CD8-positive, alpha-beta memory T cell (primary cell): ENCODE measurements at places on chromosomes 1 and 21.

GRCh38 chr21:15539376-15539775 is 190.4 kb upstream of the USP25 start:
- DNase-seq, result no peak

DNA sequence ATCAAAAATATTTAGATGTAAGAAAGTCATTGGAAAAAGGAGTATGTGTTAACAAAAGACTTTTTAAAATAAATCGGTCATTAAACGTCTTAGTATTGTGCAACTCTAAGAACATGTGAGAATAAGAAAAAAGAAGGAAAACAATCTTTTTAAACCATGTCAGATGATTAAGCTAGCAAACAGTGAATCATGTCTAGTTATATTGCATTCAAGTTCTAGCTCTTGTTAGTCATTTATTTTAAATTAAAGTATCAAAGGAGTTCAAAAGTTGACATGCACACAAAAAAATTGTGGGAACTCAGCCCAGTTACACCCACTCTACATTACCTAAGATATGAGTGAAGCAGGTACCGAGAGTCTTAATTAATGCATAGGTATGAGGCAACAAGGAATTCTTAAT is 9.8 kb downstream of the FRRS1 start:
- no peak for DNase-seq

DNA sequence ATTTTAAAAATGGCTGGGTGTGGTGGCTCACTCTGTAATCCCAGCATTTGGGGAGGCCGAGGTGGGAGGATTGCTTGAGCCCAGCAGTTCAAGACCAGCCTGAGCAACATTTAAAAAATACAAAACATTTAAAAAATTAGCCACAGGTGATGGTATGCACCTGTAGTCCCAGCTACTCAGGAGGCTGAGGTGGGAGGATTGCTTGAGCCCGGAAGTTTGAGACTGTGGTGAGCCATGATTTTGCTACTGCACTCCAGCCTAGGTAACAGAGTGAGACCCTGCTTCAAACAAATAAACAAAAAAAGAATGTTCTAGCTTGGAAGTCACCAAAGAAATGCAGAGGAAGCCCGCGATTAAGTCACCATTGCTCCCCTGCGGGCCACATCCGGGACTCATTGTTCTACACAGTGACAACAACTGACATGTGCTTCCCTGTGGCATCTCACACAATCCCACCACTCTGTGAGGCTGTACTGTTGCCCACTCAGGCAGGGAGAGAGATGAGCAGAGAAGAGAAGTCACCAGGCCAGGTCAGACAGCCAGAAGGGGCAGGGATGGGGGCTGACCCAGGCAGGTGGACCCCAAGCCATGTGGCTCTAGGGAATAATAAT is 18.4 kb upstream of the SPATC1L start:
- DNase-seq, result no peak

DNA sequence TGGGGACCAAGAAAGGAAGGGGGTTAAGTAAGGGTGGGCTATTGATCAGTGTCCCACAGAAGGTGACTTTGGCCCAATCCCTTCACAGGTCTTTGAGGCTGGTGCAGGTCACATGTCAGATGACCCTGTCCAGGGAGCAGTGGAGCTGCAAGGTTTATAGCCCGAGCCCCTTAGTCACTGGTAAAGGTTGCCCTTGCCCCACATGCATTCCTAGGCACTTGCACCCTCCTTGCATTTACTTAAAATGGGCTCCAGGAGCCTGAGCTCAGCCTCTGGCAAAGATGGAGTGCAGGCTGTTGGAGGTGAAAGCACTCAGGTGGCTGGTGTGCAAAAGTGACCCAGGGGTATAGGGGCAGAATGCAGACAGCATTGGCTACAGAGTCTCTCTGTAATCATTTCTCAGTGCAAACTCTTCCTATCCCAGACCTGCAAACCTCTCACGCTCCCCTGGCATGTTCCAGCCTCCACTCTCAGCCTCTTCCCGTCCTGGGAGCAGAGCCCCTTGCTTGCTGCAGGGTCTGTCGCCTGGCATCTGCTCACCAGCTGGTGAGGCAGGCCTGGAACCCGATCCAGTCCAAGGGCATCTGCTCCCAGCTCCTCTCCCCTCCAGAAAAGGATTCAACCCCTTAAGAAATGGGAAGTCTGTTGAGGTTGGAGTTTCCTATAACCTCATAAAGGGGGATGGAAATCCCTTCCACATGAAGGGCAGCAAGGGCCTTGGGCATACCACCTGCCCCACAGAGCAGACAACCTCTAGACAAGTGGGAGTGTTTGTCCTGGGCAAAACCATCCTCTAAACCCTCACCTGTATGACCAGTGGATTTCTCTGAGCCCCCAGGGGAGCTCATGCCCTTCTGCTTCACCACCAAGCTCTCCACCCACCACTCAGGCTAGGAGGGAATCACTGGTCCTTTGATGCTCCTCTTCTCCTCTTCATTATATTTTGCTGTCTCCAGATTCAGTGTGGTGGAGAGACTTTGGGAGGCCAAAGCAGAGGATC is 23.1 kb upstream of the PTPRF start:
- no peak for DNase-seq

GRCh38 chr1:112358061-112358770 is 37.8 kb upstream of the CTTNBP2NL start:
- DNase-seq, result no peak

- no peak for DNase-seq
Observed at GRCh38 chr1:238499021-238499420, 608.3 kb upstream of the ZP4 start.

GRCh38 chr1:60436186-60436585 is 362.6 kb upstream of the C1orf87 start:
- DNase-seq, result no peak

GRCh38 chr1:42777852-42778251 is 6.9 kb upstream of the TMEM269 start:
- no peak for DNase-seq

- no peak for DNase-seq
Observed at GRCh38 chr1:31976401-31976800, 37.3 kb upstream of the KHDRBS1 start.

- no peak for DNase-seq
Observed at GRCh38 chr1:100628631-100629081, 90.7 kb downstream of the GPR88 start.

- no peak for DNase-seq
Observed at GRCh38 chr1:203167026-203167912, 8.4 kb downstream of the MYBPH start.

DNA sequence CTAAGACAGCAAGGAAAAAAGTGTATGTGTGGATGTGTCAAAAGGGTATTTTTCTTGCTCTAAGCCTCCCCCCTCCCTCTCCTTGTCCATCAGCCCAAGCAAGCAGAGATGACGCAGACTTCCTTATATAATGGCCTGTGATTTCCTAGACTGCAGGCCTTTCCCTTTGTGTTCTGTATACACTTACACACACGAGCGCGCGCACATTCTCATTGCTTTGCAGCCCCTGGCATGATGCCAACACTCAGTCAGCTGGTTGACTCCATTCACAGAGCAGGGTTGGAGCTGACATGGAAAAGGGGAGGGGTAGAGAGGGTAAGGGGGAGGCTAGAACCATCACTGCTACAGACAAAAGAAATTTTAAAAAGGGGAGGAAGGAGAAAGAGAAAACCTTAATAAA is 41.8 kb downstream of the GATAD2B start:
- DNase-seq, result no peak

DNA sequence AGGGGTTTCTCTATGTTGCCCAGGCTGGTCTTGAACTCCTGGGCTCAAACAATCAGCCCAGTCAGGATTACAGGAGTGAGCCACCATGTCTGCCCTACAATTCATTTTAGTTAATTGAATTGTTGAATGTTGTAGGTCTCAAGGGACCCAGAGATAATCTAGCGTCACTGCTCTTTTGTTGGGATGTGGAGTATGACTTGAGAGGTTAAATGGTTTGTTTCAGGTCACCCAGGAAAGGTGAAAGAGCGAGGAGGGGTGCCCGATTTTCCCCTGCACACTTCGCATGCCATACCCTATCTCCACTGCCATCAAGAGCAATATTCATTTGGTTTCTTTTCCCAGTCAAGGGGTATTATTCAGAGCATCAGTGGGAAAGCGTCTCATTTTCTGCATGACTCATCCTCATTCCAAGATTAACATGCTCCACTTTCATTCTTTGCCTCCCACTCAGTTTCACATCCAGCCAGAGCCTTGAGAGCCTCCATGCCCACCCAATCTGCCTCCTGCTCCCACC is 13.1 kb upstream of the SLC30A1 start:
- DNase-seq, result no peak

- no peak for DNase-seq
Observed at GRCh38 chr1:55304229-55304740, 89.1 kb upstream of the USP24 start.

GRCh38 chr1:42477775-42478174 is 14.7 kb downstream of the CCDC30 start:
- no peak for DNase-seq

DNA sequence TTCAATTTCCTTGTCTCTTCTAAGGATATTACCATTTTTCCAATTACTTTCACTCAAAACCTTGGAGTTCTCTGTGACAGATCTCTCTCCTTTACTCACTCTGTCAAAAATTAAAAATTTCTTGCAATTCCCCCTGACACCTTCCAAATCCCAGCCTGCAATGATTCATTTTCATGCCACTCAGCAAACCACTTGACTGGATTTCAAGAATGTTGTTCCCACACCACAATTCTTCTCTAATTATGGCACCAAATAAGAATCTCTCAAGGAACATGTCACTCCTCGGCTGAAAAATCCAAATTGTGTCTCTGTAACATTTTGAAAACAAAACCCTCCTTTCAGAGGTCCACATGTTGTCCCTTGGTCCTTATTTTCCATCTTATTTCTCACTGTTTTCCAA is 438.9 kb upstream of the ZP4 start:
- no peak for DNase-seq

GRCh38 chr1:175269151-175269550 is 76.6 kb upstream of the KIAA0040 start:
- DNase-seq, result no peak

DNA sequence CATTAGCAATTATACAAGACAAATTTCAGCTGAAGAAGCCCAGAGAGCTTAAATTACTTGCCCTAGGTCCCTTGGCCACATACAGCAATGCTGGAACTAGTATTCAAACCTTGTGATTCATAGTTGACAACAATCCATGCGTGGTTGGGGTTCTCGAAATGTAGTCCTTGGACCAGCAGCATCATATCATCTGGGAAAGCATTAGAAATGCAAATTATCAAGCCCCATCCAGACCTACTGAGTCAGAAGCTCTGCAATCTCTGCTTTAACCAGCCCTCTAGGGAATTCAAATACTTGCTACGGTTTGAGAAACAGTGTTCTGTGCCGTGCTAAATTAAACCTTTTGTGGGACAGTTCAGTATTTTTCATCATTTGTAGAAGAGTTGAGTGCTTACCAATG is 65.1 kb downstream of the CLIC6 start:
- DNase-seq, result no peak

DNA sequence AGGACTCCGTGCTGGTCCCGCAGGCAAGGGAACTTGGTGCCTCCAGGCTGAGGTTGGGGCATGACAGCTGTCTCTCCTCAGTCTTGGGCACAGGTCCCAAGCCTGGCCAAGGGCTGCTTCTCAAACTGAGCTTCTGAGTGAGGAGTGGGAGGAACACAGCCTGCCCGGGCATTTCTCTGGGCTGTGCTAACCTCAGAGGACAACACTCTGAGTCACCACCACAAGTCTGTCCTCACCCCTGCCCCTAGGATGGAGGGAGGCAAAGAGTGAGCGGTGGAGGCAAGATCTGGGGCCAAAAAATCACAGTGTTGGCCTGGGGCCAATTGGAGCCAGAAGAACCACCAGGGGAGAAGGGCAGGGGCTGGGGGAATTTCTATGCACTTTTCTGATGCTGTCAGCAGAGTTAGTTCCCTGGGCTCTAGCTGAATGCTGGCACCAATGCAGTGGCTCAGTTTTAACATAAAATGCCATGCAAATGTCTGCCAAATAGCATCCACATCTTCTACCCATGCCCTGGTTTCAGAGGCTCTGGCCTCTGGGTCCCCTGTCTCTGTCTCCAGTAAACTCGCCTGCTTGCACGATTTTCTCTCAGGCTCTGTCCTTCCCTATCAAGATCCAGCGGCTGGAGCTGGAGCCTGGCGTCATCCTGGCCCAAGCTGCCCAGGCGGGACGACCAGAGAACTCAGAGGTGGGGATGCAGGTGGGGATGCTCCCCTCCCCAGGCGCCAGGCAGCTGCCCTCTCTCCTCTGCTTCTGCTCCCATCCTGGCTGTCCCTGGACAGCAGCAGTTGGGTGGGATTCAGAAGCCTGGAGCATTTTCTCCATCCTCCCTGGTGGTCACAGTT is 11.0 kb upstream of the CDK18 start:
- no peak for DNase-seq

DNA sequence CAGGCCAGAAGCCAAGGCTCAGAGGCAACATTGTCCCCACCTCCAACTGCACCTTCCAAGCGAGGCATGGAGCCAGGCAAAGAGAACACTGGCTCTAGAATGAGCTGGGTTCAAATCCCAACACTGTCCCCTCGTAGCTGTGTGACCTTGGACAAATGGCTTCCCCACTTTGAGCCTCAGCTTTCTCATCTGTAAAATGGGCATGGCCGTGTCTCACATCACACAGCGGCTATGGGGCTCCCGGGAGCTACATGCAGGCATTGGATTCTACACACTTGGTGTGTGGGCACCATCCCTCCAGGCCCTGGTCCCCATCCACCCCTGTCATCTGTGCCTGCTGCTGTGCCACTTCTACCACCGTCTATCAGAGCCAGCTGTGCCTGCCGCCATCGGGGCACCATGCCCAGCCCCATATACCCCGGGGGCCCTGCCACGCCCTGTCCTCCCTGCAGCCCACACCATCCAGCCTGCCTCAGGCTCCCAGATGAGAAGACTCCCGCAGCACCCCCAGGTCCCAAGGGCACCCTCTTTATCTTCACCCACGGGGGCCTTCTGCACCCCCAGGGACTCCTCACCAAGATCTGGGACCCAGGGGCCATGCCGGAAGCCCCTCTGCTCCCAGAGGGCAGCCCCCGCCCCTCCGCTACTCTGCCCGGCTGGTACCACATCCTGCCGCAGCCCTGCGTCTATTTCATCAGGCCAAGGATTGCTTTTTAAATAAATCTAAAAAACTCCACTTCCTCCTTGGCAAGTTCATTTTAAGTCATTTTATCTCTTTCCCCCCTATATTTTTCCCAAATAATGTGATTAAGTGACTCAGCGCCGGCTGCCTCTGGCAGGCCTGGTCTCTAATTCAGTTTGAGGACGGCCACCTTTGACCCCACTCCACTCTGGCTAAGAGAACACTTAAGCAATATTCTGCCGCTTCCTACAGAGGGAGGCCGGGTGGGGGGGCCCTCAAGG is 107.8 kb upstream of the TARDBP start:
- no peak for DNase-seq

DNA sequence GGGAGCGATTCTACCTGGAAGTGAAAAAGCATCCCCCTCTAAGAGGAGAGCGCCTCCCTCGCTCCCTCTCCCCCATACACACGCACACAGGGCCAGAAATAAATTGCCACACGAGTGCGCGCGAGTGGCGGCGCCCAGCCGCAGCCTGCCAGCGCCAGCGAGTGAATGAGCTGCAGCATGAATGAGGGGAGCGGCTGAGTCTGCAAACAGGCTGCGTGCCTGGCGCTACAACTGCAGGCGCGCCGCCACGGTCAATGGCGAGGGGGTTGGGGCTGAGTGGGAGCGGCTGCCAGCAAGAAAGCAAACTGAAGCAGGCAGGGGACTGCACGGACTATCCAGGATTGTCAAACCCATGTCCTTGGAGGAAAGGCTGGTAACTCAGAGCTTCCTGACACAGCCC is 2.2 kb downstream of the CAMK1G start:
- no peak for DNase-seq

- no peak for DNase-seq
Observed at GRCh38 chr1:236774926-236775325, 20.2 kb upstream of the MTR start.

GRCh38 chr1:52633291-52633754 is 355 bp downstream of the SHISAL2A start:
- peak; percentile 29 for DNase-seq

GRCh38 chr1:84861988-84862644 is 30.9 kb downstream of the LPAR3 start:
- DNase-seq, result no peak
